T-helper 2 cell treated with Interferon-gamma antibody and Interleukin-4, amounts not matched to agents 100 ng/mL and 5 ng/mL, for 36 hours (primary cell): ENCODE measurements at places on chromosomes 7 and 10. TPM values are rescaled to one million over a fixed set of nuclear protein-coding genes. Genes with fewer than 3 reads are reported as not detected.

Gene SPDYE9
- total RNA-seq, result not detected in 2 replicates

Gene ADCY1
- total RNA-seq, result 3.1 and 3.5 TPM in 2 replicates

Gene PMPCB
- 57.6 and 59.4 TPM in 2 replicates for total RNA-seq

Gene CAV2
- total RNA-seq, result not detected in 2 replicates

Gene SSC4D
- 0.48 and 0.50 TPM in 2 replicates for total RNA-seq

Gene TMEM176A
- not detected in 2 replicates for total RNA-seq
